ENCODE measurements at places on chromosomes 6 and 20.

- no peak for DNase-seq
Observed at GRCh38 chr6:68087399-68088133, 547.5 kb upstream of the ADGRB3 start.

- no peak for DNase-seq
Observed at GRCh38 chr6:164034602-164035140, 620.2 kb downstream of the QKI start.

GRCh38 chr20:16654858-16655535 is 74.8 kb upstream of the SNRPB2 start:
- DNase-seq = no peak

- DNase-seq = no peak
Observed at GRCh38 chr20:40686434-40686882, 2.6 kb downstream of the MAFB start.

- DNase-seq = no peak
Observed at GRCh38 chr6:51005779-51006178, 187.1 kb downstream of the TFAP2B start.

DNA sequence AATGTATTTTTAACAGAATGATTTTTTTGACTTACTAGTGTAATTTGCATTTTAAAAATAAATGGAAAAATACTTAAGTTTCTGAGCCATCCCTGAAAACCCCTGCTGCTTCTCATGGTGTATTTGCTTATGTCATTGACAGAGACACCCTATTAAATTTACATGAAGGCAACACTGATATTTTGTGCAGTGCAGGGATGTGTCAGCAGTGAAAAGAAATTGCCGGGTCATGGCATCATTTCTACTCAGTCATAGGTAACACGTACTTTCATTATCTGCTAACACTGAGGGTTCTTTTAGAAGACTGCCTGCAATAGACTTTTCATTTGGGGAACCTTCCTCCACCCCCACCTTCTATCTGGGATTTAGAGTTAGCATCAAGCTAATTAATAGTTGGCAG is 136.7 kb upstream of the RNF217 start:
- no peak for DNase-seq

DNA sequence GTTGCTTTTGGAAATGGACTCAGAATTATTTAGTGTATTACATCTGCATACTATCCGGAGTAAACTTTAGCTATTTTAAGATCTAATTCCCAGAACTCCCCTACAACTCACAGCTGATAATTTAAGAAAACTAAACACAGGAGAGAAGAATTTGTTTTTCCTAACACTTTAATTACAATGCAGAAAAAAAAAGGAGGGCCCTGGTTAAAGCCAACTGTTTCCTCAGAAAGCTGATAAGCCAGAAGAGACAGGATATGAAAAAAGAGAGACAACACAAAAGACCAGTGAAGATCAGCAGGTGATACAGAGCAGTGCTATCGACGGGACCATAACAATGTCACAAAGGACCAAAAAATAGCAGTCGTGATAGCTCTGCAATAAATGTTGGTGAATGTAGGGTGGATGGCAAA is 5.8 kb downstream of the IFNGR1 start:
- DNase-seq = no peak

GRCh38 chr6:109014606-109015005 is 80.0 kb downstream of the SESN1 start:
- no peak for DNase-seq

- DNase-seq = no peak
Observed at GRCh38 chr6:30836957-30837356, 47.4 kb upstream of the DDR1 start.

- DNase-seq = no peak
Observed at GRCh38 chr6:87756858-87757257, 54.8 kb upstream of the AKIRIN2 start.

- no peak for DNase-seq
Observed at GRCh38 chr6:36387440-36388303, at the start of gene ETV7. Gene ETV7 (minus strand): TSS chr6:36387669. CDS start chr6:36387541, 128 bp downstream.

Measured in amygdala (tissue), 56 donors.